ENCODE measurements at places on chromosomes 16 and 17.

GRCh38 chr16:19182481-19182880 is 14.4 kb downstream of the SYT17 start:
- no peak for DNase-seq

DNA sequence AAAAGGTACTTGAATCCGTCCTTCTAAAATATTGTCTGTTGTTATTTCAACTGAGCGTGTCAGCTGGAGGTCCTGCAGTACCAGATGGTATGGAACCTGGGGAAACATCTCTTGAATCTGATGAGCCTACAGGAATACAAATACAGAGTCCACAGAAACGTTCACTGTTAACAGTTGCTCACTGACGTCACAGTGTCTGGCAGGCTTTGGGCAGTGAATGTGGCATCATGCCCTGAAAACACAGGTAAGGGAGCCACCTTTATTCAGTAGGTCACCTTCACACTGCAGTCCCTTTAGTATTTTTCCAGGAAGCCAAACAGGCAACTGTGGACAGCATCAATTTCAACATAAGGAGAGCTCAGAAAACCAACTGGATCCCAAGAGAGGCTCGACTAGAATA is 56.1 kb downstream of the AMFR start:
- DNase-seq: no peak

DNA sequence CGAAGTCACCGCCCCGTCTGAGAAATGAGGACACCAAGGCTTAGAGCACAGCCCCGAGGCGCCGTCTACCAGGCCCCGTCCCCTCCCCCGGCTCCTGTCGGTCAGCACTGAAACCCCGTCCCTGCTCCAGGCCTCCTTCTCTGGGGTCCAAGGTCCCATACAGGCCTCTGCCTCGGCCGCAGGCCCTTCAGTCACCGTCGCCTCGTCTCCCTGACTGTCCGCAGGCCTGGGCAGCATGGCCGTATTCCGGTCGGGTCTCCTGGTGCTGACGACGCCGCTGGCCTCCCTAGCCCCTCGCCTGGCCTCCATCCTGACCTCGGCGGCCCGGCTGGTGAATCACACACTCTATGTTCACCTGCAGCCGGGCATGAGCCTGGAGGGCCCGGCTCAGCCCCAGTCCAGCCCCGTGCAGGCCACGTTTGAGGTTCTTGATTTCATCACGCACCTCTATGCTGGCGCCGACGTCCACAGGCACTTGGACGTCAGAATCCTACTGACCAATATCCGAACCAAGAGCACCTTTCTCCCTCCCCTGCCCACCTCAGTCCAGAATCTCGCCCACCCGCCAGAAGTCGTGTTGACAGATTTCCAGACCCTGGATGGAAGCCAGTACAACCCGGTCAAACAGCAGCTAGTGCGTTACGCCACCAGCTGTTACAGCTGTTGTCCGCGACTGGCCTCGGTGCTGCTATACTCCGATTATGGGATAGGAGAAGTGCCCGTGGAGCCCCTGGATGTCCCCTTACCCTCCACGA is 617 bp downstream of the COASY start:
- DNase-seq: no peak

DNA sequence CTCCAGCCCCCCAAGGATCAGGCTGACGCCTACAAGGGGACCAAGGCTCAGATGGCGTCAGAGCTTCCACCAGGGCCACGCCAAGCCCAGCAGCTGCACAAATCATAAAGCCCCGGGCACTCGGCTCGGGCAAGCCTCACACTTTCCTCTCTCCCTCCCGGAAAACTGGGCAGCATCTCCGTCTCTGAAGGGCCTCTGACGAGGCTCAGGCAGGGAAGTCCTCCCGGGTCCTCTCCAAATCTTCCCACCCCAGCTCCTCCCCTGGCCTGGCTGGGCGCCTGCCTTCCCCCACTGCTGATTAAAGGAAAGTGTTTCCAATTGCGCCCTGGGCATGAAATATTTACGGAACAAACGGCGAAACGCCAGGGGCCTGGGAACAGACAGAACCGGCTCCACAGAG is 38.5 kb downstream of the PIEZO1 start:
- DNase-seq: no peak

GRCh38 chr17:78745407-78746088 is 36.5 kb downstream of the CYTH1 start:
- DNase-seq: peak; percentile 38

GRCh38 chr17:30208214-30208613 is 27.3 kb downstream of the SLC6A4 start:
- no peak for DNase-seq

DNA sequence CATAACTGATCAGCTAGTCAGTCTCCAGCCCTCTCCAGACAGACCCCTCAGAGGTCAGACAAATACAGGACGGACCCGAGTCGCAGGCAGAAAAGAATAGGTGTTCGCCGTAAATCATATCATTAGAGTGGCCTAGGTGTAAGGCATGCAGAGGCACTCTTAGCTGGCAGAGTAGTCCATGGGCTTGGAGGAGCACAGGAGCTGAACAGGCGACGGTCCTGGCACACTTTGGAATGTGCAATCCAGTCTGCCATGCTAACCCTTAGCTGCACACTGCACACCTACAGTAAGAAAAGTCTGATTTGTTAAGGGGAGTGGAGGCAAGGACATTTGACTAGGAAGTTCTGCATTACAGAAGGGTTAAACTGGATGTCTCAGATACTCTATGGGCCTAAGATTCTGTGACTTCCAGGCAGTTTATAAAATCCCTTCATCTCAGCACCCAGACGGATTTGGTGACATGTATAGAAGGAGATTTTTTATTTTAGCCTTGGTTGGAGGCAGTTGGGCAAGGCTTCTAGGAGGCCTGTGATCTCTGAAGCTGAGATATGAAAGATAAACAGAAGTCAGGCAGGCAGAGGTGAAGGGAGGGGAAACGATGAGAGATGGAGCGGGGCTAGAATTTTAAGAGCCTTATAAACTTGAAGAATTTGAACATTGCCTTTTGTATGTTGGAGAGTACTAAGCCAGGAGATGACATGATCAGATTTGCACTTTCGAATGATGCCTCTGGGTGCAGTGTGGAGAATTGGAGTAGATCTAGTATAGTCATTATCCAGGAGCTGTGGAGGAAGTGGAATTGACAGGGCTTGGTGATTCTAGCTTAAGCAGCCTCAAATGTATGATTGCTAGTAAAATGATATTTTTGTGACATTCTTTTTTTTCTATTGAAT is 34.6 kb upstream of the SLC5A11 start:
- no peak for DNase-seq

DNA sequence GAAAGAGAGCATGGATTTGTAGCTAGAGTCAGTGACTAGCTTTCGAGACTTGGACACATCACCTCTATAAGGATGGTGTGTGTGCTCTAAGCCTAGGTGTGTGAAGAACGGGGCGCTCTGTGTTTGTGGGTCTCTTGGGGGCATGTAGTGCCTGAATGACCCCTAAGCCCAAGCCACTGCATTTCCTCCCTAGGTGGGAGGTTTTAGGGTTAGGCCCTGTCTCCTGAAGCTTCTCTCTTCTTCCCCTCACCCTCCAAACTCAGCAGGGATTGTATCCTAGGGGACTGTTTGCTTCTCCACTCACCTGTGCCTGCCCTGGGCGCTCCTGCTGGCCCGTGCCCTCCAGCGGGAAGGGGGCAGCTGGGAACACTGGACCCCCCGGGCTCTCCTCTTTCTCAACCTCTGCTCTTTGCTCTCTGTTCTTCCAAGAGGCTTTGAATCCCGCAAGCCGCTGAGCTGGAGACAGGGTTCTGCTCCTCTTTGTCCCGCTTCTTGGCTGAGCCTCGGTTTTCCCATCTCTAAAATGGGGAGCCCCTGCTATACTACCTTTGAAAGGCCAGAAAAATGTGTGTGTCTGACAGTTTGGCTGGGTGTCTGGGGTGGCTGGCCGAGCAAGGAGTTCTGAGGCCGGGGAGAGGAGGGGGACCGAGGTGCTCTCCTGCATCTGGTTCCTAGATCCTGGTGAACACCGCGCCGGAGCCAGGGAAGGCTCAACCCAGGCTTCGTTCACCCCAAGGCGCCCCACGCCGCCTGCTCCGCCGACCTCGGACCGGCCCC is 810 bp downstream of the CYGB start:
- no peak for DNase-seq

DNA sequence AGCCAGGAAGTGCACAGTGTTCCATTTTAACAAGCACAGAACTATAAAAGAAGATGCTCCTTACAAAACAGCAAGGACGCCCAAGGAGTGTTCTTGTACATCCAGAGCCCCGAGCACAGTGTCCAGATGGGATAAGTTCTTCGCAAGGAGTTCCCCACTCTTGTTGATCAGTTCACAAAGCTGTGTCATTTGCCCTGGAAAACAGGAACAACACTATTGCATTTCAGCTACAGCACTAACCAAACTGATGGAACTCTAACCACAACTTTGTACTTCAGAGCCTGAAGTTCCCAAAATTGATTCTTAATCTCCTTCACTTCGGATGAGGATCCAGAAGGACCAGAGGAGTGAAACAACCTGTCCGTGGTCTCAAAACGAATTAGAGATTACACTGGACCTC is 5.1 kb downstream of the COPS3 start:
- no peak for DNase-seq

- DNase-seq: peak; percentile 47
Measured at GRCh38 chr17:65677932-65678331, 116.5 kb upstream of the AXIN2 start.

DNA sequence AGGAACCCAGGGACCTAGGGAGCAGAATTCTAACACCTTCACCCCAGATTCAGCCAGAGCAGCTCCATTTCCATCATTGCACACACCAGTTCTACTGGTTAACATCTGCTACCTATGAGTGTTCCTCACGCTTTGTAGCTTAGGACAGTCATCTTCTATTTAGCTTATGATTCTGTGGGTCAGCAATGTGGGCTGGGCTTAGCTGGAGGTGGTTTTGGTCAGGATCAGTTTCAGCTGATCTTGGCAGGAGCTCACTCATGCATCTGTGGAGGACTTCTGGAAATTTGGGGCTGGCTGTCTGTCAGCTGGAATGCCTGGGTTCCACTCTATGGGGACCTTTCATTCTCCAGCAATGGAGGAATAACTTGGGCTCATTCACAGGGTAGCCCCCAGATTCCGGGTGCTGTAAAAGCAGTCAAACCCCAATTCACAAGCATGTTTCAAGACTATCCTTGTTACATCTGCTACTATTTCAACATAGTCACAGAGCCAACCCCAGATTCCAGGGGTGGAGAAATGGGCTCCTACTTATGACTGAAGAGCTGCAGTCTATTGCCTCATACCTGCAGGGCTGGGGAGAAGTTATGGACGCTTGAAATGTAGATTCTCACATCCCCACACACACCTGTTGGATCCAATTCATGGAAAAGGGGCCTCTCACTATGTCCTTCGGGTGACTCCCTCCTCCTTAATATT is 3.4 kb upstream of the HP start:
- DNase-seq: no peak

DNA sequence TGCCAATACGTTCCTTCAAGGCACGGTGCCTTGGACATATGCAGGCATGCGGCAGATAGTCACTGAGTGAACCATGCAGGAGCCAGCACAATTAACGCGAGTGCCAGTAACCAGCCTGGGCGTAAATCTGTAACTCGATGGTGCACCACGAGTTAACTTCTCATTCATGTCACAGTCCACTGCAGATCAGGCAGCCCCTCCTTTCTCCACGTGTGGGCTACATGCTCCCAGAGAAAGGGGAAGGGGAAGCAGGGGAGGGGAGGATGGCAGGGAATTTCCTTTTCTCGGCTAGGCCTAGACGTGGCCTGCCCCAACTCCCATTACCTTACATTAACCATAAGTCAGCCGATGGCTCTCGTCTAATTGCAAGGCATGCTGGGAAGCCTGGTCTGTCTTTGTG is 287.9 kb downstream of the CPPED1 start:
- DNase-seq: no peak
